ENCODE measurements at places on chromosomes 6 and 20.

DNA sequence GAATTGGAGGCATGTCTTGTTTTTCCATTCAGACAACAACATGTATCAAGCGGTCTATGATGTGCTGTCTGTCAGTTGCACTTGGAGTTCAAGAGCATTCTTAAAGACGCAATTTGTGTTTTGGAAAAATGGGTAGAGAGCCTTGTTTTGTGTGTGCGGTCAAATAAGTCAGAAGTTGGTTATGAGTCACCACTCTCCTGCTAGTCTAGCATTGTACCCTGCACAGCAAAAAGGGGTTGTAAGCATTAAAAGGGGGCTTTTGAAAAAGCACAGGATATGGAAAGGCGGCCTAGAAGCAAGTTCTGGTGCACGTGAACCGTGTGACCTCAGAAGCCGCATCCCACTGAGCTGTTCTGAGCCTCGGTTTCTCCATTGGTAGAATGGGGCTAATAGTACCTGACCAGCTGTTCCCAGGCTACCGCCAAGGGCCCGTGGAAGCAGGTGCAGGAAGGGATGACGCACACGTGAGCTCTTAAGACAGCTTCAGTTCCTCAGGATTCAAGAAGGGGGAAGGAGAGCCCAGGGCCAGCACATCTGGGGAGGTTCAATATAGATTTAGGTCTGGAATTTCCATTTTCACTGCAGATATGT is 61.6 kb upstream of the SNX9 start:
- no peak for DNase-seq

- DNase-seq: no peak
Observed at GRCh38 chr20:14488756-14489479, 151.5 kb upstream of the FLRT3 start.

DNA sequence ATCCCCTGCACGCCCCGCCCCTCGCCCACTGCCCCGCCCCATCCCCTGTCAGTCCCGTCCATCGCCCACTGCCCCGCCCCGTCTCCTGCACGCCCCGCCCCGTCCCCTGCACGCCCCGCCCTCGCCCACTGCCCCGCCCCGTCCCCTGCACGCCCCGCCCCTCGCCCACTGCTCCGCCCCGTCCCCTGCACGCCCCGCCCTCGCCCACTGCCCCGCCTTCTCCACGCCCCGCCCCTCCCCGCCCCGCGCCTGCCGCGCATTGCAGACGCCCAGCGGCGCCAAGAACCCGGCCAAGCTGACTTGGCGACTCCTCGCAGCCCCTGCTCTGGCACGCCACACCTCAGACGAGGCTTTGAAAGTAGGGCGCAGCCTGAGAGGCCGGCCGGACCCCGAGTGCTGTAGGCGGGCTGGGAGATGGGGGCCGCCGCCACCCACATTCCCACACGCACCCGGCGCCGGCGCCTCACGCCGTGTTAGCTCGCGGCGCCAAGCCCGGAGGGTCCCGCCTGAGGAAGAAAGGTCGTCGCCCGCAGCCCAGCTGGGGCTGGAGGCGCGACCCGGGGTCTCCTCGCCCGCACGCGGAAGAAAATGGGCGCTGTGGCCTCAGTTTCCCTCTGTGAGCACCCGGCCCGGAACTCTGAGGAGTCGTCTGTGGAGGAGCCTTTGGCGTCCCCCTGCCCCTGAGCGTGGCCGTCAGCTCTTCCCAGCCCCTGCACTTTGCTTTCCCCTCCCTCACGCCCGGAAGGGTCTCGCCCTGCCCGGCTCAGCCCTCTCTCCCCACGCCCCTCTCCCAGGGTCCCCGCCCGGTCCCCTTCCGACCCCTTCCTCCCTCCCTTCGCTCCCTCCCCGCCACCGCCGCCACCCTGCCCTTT is at the start of gene RAD21L1:
TSS of gene RAD21L1 (plus strand) at position 262 of the 872 bp plus-strand sequence. CDS start 2,410 bp downstream, outside the sequence.
- DNase-seq: peak; percentile 92

DNA sequence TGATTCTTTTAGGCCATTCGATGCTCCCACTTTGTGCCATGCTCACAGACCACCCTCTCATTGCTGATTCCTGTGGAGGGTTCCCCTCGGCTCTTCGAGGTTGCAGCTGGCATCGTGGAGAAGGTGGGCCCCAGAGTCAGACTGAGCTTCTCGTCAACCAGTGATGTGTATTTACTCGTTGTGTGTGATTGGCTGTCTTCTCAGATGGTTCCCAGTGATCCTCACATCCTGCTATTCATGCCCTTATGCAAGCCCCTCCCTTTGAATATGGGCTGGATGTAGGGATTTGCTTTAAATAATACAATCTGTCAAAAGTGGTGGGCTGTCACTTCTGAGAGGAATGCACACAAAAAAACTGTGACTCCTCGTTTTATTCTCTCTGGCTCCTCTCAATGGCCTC is 99.6 kb upstream of the ENPP5 start:
- DNase-seq: no peak

- no peak for DNase-seq
Observed at GRCh38 chr6:85866370-85866730, 223.7 kb upstream of the SYNCRIP start.

DNA sequence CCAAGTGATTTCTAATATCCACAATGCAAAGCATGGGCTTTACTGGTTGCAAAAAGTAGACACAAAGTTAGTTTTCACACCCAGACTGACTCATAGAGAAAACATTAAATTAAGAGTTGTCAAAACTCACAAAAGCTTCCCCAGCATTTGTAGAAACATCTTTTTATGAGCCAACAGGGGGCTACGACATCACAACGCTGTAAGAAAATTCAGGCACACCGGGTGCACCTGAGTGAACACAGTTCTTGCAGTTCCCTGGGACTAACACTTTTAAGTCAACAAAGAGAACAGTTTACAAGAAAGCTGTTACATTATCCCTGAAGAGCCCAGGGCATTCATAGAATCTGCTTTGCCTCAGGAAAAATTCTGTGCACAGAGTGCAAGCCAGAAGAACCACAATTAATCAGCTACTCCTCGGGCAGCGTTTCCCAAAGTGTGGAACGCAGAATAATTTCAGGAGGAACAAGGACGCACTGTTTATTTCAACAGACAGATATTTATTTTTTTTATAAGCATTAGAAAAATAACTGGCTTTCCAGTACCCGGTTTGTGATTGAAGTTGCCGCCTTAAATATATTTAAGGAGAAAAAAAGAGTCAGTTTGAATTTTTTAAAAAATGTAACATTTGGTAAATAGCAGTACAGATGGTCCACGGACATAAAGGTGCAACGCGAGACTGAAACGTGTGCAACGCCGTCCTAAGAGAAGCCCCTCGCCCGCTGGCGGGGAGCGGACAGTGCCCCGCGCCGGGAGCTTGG is 1.2 kb downstream of the NCOA5 start:
- DNase-seq: no peak

GRCh38 chr20:4898282-4899244 is 102.7 kb downstream of the SLC23A2 start:
- DNase-seq: no peak

GRCh38 chr6:65943051-65943450 is 236.0 kb upstream of the EYS start:
- no peak for DNase-seq

GRCh38 chr20:3172126-3172932 is 1.0 kb downstream of the LZTS3 start:
- no peak for DNase-seq

DNA sequence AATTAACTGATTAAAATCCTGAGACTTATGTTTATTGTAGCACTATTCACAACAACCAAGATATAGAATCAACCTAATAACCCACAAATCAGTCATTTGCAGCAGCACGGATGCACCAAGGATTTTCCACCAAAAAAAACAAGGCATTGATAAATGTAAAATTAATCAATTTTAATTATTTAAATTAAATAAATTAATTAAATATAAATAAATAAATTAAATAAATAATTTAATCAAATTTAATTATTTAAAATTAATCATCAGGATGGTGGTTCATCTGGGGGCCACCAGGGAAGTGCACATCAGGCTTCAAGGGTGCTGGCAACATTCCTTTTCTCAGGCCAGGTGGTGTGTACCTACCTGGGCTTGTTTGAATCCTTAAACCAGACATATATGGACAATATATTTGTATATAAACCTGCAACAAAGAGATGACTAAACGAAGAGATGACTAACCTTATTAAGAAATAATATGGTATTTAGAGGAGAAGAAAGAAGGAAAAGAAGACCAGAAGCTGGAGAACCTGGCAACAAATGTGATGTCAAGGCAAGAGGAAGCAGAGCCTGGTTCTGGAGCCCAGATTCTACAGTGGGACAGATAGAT is 89.2 kb downstream of the CD164 start:
- no peak for DNase-seq

DNA sequence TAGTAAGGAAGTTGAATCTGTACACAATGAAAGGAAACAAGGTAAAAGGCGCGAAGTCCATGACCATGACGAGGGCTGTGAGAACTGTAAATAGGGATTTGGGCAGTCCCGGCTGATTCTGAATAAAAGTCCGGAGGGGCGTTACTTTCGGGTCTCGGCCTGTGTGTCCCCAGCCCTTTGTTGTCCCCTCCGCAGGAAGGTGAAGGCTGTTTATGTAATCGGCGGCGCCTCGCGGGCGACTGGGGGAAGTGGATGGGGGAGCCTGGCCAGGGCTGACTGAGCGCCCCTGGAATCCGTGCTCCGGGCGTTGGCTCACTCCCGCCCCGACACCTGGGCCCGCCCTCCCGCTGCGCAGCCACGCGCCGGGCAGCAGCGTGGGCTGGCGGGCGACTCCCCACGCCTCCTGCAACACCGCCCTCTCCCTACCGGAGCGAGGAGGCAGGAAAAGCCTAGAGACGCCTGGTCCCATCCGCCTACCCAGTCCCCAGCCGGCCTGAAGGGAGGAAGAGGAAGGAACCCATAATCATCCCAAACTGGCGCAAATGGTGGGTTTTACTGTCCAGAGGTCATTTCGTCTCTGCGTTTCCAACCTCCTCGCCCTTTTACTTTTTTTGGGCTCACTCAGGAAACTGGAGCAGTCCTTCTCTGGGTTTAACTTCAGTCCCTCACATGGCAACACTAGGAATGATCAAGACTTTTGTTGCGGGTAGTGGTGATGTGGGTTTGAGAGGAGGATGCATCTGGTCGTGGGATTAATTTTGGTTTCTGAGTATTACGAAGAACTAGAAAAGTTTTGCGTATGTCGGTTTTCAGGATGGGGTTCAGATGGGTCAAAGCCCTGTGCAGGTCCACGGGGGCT is 12.1 kb downstream of the TRIM31 start:
- DNase-seq: peak; percentile 45

DNA sequence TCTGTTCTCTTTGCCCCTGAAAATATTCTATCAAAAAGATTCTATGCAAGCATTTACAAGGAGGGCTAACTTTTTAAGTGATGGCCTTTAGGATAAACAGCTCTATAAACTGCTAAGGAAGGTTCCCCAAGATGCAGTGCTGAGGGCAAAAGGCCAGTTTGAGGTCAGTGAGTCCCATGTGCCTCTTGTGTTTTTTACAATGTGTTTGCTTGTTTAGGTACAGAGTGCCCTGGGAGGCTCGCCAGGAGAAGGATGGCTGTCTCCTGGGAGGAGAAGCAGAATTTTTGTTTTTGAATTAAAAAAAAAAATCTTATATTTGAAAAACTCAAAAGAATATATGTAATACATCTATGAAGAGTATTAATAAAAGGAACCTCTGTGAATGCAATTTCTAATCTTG is 12.8 kb downstream of the MTCH1 start:
- no peak for DNase-seq

DNA sequence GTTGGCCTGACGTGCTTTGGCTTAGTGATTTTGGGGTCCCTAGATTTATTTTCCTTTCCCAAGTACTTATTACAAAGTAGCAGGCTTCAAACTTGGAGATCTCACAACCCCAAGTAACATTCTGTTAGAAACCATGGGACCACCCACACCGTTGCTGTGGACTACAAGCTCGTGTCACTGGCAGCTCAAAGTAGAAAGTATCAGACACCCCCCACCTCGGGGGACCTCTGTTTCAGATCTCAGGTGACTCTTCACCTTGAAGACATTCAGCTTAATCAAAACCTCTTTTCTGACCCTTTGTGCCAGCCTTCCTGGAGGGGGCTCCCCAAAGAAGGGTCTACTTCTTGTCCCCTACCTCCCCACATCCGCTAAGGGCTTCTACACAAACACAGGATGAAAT is 15.7 kb upstream of the MYT1 start:
- no peak for DNase-seq

DNA sequence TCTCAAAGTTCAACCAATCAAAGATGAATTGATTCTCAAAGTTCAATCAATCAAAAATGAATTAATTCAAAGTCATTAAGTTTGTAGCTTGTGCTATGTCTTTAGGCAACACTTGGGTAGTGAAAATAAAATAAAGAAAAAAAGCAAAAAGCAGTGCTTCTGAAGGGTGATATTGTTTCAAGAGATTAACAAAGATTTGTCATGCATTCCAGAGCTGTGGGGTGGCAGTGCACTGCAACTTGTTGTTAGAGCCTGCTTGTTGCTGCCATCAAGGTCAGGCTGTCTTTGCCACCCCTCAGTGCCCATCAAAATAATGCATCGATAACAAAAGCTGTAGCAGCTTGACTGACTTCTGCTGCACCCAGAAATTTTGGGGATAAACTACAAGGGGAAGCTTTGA is 128.6 kb downstream of the RNF144B start:
- DNase-seq: no peak

GRCh38 chr6:131125431-131125830 is 9.8 kb upstream of the AKAP7 start:
- DNase-seq: no peak

DNA sequence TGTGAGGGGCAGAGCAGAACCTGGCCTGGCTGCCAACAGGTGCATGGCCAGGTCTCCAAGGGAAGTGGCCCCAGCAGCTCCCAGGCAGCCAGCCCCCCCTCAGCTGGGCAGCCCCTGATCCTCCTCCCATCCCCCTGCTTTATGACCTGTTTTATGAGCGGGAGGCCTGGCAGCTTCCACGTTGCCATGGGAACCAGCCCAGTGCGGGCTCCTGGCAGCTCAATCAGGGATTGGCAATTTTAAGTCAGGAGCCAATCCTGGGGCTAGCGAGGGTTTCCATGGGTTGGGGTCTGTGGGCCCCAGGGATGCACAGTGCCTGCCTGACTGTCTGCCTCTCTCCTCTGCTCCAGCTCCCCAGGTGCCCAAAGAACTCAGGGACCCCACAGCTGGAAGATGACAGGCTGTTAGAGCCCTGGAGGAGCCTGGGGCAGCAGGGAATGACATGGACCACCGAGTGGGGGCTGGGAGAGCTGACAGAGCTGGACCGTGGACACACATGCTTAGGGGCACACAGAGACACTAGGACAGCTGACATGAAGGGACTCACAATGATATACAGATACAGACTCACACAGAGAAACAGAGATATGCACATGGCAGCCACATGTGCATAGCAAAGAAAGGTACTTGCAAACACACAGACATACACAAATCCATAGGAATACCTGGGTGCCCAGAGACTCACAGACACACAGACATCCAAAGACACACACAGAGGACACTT is 56.5 kb upstream of the SIRPA start:
- DNase-seq: peak; percentile 82

DNA sequence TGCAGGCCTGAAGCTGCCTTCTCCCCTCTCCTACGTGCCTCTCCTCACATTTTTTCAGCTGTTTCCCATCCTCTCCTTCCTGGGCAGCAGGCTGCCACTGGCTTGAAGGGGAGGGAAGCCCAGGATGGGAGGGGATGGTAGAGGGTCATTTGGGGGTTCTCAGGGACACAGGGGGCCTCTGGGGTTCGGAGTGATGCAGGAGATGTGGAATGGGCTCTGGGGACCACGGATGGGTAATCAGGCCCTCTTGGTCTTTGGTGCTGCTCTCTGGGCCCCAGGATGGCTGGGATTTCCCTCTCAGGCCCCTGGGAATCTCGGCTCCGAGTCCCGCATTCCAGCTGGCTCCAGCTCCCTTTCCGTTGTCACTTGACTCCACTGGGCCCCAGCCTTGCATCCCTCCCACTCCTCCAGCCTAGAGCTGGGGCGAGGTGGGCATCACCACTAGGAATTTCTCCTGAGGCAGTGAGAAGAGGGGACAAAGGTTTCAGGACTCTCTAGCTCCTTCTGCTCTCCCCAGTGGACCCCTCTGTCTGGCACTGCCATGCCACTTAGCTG is 2.0 kb upstream of the DDR1 start:
- peak; percentile 70 for DNase-seq

GRCh38 chr6:131807644-131808459 is at the start of gene ENPP1:
ENPP1 (plus strand) TSS chr6:131808020; CDS start chr6:131808036, 16 bp downstream.
- peak; percentile 76 for DNase-seq
